ENCODE measurements at places on chromosomes 3 and 15. TPM values are rescaled to one million over a fixed set of nuclear protein-coding genes. Genes with fewer than 3 reads are reported as not detected.

SLC2A2 gene
- total RNA-seq: not detected

SH2D7 gene
- 0.26 TPM for total RNA-seq

DNA sequence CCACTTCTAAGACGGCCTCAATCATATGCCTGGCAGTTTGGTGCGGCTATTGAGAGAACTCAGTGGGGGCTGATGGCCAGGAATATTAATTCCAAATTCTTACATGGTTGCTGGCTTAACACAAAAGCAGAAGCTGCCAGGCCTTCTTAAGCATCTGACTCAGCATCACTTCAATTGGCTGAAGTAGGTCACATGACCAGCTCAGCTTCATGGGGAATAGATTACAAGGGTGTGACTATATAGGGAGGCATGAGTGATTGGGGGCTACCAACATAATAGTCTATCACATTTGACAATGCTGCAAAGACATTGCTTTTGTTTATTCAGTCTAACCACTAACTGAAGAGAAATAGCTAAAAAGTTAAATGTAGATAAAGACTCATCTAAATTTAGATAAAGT, 101.6 kb upstream of the ANKRD28 start:
- no peak overlapping the region for H3K27ac ChIP-seq
- H3K4me3 ChIP-seq: no peak overlapping the region
- H3K4me1 ChIP-seq: no peaks in the 10 kb centered on the region
- H3K27me3 ChIP-seq: no peaks in the 10 kb centered on the region

DNA sequence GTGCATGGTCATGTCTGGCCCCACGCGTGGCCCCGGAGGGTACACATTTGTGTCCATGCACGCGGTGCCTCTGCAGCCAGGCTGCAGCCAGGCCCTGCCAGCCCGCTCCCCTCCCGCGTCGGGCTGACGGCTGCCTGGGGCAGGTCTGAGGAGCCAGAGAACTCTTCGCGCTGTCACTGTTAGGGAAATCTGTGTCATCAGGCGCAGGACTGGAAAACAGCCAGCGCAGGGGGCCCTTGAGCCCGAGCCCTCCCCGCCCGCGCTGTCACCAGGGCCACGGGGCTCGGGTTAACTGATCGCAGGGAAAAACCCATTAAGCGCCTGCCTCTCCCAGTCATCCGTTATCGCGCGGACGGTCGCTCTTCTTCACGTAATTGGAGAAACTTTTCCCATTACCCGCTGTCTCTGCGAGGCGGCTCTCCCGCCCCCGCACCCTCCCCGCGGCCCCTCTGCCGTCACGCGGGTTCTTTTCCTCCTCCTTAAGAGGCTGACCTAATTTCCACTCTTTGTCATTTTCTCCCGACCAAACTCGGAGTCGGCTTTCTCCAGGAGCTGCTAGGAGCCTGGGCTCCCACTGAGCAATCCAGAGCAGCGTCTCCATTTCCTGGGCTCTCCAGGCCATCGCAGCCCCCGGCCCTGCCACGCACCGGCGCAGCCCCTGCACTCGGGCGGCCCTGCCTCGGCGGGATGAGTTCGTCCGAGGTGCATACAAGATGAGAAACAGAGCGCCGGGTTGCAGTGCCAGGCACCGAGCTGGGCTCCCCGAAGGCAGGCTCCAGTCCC, 57.5 kb upstream of the PRR23E start:
- H3K27ac ChIP-seq: no peak overlapping the region
- peak; percentile 30 for DNase-seq
- peaks cover 40% of the 10 kb centered on the region for H3K27me3 ChIP-seq
- H3K4me1 ChIP-seq: no peaks in the 10 kb centered on the region
